ENCODE measurements at places on chromosomes 11 and 22.

DNA sequence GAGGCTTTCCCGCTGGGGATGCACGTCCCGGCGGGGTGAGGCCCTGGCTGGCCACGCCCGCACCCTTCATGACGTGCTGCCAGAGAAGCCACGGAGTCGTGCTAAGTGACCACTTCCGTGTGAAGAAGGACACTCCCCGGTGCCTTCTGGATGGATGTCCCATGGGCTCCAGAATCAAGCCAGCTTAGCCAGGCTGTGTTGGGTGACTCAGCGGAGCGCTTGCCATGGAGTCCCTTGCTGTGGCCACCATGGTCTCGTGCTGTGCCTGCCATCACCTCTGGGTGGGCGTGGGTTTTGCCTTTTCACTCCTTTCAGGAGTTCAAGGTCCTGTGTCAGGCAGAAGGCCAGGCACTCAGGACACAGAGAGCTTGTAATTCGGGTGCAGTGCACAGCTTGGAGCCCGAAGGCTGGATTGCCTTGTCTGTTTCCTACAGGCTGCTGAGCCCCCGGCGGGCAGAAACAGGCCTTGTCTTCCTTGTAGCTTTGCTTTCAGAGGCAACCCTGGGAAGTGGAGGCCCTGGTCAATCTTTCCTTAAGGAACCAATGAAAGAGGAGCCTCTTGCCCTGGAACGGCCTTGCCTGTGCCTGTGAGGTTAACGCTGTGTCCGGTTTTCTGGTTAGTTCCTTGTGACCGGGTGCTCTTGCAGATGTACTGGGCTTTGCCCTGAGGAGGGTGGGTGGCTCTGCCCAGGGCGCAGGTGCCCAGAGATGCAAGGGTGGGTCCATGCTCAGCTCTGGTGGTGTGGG, 268.6 kb downstream of the TBC1D22A start:
- DNase-seq: no peak

DNA sequence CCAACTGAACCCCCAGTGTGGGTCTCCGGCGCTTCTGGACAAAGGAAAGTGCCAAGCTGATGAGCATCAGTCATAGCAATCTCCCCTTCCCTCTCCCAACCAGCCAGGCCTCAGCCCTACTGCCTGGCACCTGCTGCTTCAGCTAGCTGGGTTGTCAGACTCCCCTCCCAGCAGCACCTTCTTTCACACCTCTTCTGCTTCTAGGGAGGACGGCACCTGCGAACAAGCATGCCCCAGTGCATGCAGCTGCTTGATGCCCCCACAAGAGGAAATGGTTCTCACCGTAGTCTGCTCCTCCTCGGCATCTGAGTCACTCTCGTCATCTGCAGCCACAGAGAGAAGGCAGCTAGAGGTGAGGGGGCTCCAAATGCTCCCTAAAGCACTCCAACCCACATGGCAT, 25.4 kb downstream of the THOC5 start:
- DNase-seq: no peak

- DNase-seq: no peak
Observed at GRCh38 chr11:96074551-96075310, 150.8 kb upstream of the MTMR2 start.

- no peak for DNase-seq
Observed at GRCh38 chr11:6587360-6587953, 16.0 kb downstream of the RRP8 start.
